ENCODE measurements at places on chromosomes 6 and 20.

DNA sequence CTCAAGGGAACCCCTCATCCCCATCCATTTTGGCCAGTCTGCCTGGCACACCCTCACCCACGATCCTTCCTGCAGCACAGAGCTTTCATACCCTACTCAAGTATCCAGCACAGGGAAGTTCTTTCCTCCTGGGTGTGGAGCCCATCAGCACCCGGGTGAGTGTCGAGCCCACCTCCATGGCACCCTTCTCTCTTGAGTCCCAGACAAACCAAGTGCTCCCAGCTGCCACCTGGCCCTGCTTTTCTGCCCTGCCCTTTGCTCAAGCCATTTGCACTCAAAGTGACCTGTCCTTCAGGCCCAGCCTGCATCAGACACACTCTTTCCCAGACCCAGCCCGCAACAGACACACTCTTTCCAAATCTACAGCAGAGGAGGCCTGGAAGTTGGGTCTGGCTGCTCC lies 257.2 kb downstream of the DLL1 start:
- DNase-seq, result no peak

DNA sequence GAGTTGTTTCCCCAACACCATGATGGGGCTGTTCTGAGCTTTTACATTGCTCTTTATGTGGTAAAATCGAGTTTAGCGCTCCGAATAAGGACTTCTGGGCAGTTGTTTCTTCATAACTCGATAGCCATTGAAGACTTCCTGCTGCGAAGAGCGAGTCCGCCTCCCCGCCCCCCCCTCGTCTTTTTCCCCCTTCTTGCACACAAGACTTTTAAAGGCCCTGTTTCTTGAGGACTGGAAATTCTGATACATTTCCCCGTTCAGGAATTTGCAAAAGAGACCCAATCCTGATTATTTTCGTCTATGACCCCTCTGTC lies 1.5 kb upstream of the CITED2 start:
- no peak for DNase-seq

DNA sequence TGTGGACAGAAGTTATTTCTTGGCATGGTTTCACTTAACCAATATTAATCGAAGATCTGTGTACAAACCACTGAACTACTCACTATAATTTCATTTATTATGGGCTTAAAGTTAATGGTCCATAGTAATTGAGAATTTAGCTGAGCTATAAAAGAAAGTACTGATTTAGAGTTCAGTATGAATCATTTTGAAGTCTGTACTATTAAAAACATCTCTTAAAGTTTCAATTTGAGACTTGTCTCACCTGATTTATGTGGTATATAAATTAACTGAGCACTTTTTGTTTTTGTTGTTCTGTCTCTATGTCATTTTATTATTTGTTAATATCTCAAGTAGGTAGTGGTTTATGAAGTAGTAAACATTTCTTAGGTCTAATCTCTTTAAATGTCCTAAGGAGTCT lies 24.9 kb downstream of the KPNA5 start:
- no peak for DNase-seq

- no peak for DNase-seq
Observed at GRCh38 chr20:831251-831650, 2.3 kb upstream of the FAM110A start.

- no peak for DNase-seq
Observed at GRCh38 chr20:60957621-60958020, 294.4 kb upstream of the CDH4 start.

DNA sequence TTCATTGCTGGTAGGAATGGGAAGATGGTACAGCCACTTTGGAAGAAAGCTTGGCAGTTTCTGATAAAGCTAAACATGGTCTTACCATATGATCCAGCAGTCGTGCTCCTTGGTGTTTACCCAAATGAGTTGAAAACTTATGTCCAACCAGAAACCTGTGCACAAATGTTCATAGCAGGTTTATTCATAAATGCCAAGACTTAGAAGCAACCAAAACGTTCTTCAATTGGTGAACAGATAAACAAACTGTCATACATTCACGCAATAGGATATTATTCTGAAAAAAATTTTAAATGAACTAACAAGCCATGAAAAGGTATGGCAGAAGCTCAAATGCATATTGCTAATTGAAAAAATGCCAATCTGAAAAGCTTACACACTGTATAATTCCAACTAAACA lies 117.1 kb downstream of the LINC00237 start:
- DNase-seq, result no peak

DNA sequence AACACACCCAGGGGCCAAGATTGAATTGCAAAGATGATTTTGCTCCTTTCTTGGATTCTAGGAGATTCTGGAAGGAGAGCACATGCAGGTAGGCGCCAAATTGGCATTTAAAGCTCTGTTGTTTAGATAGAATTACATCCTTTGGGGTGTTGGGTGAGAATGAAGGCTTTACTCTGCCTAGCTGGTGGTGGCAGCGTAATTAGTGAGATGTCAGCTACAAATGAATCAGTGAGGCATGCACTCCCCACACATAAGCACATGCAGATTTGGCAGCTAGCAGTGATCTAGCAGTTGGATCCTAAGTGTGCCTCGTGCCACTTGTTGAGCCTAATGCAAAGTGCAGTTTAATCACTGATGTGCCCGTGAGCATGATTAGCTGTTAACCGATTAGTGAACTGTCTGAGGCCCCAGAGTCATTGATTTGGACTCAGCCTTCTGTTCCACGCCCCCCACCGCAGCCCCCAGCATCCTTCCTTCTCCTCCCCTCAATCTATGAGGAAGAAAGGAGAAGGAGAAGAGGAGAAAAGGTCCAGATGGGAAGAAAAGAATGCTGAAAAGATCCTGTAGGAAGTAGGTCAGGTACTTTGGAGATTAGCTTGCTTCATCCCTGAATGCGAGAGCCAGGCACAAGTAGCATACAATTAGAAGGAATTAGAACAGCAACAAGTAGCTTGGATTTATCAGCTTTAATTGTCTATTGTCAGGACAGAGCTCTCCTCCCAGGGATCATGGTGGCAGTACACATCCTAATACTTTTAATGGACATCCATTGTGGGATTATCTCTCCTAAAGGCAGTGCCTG lies 6.0 kb upstream of the PRDM1 start:
- DNase-seq, result no peak

GRCh38 chr6:138544501-138544900 lies 45.2 kb upstream of the NHSL1 start:
- DNase-seq, result no peak

- no peak for DNase-seq
Observed at GRCh38 chr20:37986044-37986858, 47.0 kb downstream of the TTI1 start.

- no peak for DNase-seq
Observed at GRCh38 chr6:138865480-138866109, 69.7 kb downstream of the ECT2L start.

- peak; percentile 59 for DNase-seq
Observed at GRCh38 chr6:127484212-127484863, 25.1 kb upstream of the KIAA0408 start.

- no peak for DNase-seq
Observed at GRCh38 chr6:105429676-105430075, 26.8 kb upstream of the PREP start.

DNA sequence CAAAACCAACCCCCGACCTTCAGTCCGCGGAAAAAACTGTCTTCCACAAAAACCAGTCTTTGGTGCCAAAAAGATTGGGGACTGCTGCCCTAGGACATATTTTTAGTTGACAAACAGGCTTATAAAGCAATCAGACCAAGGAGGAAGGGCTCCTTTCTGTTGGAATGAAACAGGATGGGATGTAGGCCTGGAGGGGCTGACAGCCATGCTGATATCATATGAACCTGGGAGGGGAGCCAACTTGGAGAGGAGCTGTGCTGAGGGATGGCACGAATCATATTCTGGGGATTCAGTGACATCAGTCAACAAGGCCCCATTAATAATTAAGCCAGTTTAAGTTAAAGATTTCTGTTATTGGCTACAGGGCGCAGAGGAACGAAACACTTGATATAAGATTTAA lies 225.4 kb upstream of the TSHZ2 start:
- no peak for DNase-seq

DNA sequence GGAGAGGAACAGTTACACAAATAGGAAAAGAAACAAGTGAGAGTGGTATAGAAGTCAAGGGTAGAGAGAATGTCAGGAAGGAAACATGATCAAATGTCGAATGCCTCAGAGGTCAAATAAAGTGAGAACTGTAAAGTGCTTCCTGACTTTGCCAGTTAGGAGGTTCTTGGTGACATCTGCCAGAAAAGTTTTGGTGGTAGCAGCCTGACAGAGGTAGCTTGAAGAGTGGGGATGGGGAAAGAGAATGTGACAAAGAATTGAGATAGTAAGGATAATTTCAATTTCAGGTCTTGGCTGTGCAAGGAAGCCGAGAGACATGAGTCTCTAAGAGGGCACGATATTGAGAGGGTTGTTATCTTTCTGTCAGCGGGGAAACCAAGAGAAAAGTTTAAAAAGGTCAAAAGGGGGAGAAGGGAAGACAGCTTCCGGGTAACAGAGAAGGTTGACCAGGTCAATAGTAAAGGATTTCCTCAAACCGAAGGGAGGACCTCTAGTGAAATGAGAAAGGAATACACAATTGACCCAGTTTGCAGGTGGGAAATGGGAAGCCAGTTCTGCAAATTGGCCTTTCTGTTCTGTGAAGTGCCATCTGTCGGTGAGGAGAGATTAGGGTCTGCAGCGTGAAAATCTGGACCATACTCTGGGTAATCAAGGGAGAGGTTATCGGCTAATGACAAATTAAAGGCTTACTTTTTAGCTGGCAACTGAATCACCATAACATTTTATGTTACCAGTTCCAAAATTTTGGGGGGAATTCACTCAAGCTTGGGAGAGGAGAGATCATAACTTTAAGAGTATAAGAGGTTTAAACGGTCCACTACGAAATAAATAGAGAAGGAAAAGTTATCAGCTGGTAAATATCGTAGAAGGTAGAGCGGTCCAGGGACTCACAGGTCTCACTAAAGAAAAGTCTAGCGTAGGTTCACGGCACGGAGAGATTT lies 973 bp upstream of the BRD2 start:
- peak; percentile 37 for DNase-seq

GRCh38 chr6:73690056-73690455 lies 5.9 kb upstream of the CD109 start:
- no peak for DNase-seq

GRCh38 chr20:35269055-35269781 lies 8.7 kb downstream of the MMP24OS start:
- peak; percentile 33 for DNase-seq

DNA sequence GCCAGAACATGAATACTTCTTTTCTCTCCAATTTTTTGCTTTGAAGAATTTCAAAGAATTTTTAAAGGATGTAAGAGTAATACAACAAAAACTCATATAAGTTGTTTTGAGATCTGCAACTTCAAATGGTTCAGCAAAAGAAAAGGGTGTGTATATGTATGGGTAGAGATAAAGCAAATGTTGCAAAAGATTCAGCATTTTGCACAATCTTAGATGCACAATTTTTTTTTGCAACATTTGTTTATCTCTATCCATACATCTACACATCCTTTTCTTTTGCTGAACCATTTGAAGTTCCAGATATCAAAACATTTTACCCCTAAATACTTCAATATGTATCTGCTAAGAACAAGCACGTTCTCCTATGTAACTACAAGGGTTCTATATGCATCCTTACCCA lies 47.4 kb upstream of the FAM83C start:
- no peak for DNase-seq

- peak; percentile 84 for DNase-seq
Observed at GRCh38 chr6:31087494-31088089, 24.8 kb downstream of the C6orf15 start.
